Lung microvascular endothelial cell (primary cell): ENCODE measurements at places on chromosomes 13 and 19. TPM values are rescaled to one million over a fixed set of nuclear protein-coding genes. Genes with fewer than 3 reads are reported as not detected.
A peak's percentile ranks its signal among the peaks of the same experiment; 100 is the strongest.

RXFP2 gene
- not detected in 2 replicates for total RNA-seq

GRCh38 chr19:1451916-1452801 lies 2.2 kb downstream of the APC2 start:
- DNase-seq: no peak

- peak; percentile 39 for DNase-seq
Observed at GRCh38 chr13:28442839-28443238, 52.1 kb downstream of the FLT1 start.

DNA sequence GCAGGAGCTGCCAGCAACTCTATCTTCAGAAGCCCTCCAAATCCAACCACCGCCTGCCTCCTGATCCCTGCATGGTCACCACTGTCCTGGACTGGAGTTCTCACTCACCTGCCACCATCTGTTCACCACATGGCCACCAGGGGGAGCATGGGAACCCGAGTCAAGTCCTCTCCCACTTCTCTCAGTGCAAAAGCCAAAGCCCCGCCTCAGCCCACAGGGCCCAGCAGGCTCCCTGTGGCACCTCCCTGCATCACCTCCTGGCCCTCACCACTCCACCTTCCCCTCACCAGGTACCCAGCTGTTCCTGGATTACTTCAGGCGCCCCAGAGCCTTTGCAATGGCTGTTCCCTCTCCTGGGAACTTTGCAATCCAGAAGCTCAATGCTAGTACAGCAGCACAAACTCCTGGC lies 5.3 kb downstream of the DHPS start:
- peak; percentile 71 for DNase-seq

DNA sequence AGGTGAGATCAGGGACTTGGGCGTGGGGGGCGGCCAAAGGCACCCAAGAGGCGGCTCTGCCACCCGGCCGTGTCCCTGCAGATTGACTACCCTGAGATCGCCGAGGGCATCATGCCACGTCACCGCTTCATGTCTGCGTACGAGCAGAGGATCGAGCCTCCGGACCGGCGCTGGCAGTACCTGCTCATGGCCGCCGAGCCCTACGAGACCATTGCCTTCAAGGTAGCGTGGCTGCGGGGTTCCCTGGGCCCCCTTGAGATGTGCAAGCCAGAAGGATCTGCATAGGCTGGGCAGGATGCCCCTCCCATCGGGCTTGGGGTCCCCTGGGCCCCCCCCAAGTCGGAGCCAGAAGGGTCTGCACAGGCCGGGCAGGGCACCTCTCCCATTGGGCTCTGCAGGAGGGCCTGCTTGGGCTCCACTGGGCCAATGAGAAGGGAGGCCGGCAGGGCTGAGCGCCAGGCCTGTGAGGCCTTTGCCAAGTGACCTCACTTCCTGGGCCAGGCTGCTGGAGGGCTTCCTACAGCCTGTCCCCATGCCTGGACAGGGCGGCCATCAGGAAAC lies 2.2 kb upstream of the AMH start:
- peak; percentile 82 for DNase-seq
